Gastroesophageal sphincter (tissue), 4 donors: ENCODE measurements at places on chromosomes 4 and X.
A peak's percentile ranks its signal among the peaks of the same experiment; 100 is the strongest.

GRCh38 chr4:56959100-56959499, 18.3 kb downstream of the NOA1 start:
- ATAC-seq = no peak

- ATAC-seq = no peak
Measured at GRCh38 chrX:94288325-94288724, 614.3 kb downstream of the FAM133A start.

GRCh38 chr4:147814376-147814775, 82.5 kb downstream of the ARHGAP10 start:
- ATAC-seq = no peak

DNA sequence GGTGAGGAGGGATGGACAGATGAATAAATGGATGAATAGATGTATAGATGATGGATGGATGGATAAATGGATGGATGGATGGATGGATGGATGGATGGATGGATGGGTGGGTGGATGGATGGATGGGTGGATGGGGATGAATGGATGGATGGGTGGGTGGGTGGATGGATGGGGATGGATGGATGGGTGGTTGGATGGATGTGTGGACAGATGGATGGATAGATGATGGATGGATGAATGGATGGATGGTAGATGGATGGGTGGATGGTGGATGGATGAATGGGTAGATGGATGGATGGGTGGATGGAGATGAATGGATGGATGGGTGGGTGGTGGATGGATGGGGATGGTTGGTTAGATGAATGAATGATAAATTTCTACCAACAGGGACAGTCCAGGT, 207.0 kb upstream of the PSAPL1 start:
- no peak for ATAC-seq

- no peak for ATAC-seq
Measured at GRCh38 chr4:59217910-59218631, 1982.1 kb upstream of the ADGRL3 start.

- no peak for ATAC-seq
Measured at GRCh38 chrX:136586386-136586785, 54.4 kb downstream of the VGLL1 start.

GRCh38 chrX:86724277-86724676, 576.0 kb downstream of the DACH2 start:
- no peak for ATAC-seq

DNA sequence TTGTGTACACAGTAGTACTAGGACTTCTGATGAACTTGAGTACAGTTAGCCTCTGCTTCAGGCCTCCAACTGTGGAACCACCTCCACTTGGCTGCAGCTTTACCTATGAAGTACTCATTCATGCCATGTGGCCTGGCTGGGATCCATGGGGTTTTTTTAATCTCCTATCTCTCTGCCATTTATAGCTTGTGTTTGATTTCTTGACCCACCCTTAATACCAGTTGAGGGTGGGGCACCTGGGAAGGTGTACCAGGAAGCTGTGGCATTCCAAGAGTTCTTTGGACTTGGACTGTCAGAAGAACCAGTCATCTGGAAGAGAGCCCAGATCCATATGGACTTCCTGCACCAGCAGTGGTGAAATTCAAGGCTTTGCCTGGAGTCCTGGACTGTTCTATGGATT, 230.1 kb downstream of the SHROOM3 start:
- no peak for ATAC-seq

GRCh38 chr4:41349021-41349420, 92.3 kb downstream of the UCHL1 start:
- ATAC-seq = no peak

DNA sequence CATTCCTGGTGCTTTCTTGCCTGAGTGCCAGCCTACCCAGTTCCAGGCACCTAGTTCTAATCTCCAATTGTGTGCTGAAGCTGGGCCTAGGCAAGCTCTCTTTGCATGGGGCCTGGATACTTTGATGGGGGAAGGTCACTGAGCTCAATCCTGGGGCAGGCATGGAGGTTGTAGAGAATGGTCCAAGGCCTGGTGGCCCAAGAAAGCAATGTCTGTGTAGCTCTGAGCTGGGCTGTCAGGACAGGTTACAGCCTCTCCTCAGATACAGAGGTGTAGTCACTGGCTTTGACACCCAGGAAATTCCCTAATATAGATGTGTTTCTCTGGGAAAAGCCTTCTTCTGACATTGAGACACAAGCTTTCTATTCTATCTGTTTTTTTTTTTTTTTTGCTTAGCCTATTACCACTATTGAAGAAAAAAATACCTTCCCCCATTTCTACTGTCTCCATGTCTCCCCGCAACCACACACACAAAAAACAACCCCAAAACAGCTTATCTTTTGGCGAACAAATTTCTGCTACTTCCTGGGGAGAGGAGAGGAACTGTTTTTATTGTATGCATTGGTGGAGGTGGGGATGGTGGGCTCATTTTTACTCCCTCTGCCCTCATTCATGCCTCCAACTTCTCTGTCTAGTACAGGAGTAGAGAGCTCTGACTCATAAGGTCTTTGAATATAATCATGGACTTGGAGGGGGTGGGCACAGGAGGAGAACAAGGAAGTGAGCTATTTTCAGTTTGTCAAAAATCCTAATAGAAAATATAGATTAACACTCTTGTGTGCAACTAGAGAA, 66.7 kb upstream of the DHX15 start:
- ATAC-seq = no peak

- no peak for ATAC-seq
Measured at GRCh38 chr4:88264336-88264735, 20.0 kb downstream of the PPM1K start.

- ATAC-seq = no peak
Measured at GRCh38 chrX:2463973-2464676, 36.7 kb downstream of the DHRSX start.

GRCh38 chrX:101803451-101803850, 128.4 kb downstream of the ZMAT1 start:
- ATAC-seq = no peak

- ATAC-seq = no peak
Measured at GRCh38 chrX:37424000-37424429, 74.9 kb downstream of the PRRG1 start.

DNA sequence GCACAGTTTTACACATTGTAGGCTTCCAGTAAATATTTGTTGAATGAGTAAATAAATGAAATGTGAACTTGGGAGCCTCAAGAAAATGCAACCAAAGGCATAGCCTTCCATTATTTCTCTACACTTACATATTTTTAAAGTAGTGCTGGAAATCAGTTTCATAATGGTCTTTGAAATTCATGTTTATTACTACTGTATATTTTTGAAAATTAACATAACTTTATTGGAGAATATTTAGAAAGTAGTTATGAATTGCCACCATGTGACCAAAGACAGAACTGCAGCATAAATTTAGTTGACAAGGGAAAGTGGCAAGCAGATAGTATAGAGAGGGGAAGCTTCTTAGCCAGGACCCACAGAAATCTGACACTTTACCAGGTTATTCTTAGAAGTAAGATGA, 6.4 kb downstream of the TCEAL8 start:
- ATAC-seq = no peak

DNA sequence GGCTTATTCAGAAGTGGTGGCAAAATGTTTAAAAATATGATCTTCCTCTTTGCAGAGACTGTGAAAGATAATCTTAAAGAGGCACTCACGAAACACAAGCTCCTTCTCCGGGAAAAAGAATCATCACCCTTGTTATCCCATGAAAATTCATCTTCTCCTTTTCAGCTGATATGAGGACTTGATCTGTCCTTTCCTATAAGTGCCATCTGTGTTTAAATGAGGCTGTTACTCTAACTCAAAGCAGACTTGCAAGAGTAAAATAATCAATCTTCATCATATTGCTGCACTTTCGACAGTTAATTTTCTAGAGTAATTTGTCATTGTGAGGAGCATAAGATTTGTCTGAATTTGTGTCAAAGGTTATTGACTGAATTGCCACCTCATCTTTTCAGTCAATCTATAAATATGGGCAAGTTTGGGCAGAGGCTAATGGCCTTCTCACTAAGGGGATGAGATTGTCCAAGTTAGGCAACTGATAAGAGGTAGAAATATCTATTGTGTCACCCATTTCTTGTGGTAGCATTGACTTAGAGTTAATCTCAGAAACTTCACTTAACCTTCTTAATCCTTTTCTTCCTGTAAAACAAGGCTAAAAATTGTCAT, 452.9 kb downstream of the GRXCR1 start:
- ATAC-seq = no peak

DNA sequence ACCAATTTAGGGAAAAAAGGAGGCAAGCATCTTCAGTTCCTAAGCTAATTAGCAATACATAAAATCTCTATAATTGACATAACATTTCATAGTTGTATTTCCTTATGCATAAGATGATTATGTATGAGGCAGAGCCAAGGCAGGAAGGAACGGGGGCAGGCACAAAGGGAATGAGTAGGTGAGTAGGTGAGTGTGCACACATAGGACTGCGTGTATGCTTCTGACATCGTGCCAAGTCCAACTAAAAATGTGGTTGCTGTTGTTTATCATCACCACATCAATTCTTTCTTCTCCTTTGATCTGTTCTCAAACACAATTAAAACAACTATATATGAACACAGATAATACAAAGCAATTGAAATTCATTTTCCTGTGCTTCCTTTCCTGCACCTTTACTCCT, 131.2 kb downstream of the UNC5C start:
- ATAC-seq = no peak

- ATAC-seq = no peak
Measured at GRCh38 chr4:107050525-107051135, 14.5 kb upstream of the DKK2 start.

- ATAC-seq = no peak
Measured at GRCh38 chrX:136336623-136337022, 35.9 kb downstream of the ADGRG4 start.

DNA sequence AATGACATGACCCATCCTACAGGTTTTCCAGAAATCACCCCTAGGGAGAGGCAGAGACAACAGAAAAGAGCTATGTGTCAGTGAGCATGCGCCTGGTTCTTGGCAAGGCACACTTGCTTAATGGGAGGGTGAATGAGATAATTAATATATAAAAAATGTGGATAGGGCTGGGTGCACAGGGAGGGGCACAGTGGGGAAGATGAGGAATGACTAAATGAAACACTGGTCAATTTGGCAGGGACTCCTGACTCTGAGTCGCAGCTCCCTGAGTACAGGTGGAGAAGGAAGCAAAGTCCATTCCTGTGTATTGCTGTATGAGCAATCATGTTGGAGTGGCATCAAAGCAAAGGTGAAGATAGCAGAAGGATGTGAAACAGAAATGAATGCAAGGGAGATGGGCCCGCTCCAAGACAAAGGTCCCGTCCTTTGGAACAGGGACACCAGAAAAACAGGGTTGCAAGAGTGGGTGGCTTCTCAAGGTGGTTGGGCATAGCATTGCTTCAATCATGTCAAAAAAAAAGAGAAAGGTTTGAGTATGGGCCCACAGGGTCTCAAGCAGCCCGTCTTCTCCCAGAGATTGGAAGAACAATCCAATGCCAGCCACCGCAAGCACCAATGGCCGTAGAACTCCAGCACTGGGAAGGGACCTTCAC, 278.4 kb upstream of the AGTR2 start:
- ATAC-seq = no peak

DNA sequence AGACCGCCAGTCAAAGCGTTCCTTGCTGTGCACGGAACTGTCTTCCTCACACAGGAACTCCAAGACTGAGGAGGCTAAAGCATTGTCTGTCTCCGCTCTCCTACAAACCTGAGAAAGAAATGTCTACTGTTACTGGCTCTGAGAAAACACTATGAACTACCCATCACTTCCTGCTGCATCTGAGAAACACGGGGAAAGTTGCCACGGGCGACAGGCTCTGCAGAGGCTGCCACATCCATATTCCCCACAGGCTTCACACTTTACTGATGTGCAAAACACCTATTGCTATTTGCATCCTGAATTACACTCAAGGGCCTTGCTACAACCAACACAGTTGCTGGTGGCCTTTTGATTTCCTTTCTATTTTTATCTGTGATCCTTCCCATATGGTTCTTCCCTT, 59.0 kb downstream of the AFAP1 start:
- ATAC-seq = no peak

- no peak for ATAC-seq
Measured at GRCh38 chr4:24775750-24776149, 19.6 kb upstream of the SOD3 start.

GRCh38 chr4:169412046-169412445, 141.3 kb upstream of the SH3RF1 start:
- no peak for ATAC-seq

DNA sequence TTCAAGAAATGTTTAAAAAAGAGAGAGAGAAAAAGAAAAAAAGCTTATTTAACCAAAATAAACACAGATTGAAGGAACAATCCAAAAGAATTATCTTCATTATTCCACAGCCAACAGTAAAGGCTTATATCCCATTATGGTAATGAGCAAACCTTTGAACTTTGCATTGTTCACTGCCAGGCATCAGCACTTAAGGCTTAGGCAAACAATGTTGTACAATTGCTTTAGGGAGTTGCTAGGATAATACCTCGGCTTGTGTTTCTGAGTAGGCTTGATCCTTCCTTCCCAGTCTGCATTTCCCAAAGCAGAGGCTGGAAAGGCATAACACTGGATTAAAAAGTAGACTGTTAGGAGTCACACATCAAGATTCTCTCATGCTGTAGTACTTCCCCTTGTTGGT, 352.7 kb upstream of the IGFBP7 start:
- ATAC-seq = no peak

- ATAC-seq = no peak
Measured at GRCh38 chr4:86223472-86223871, 136.4 kb downstream of the MAPK10 start.

DNA sequence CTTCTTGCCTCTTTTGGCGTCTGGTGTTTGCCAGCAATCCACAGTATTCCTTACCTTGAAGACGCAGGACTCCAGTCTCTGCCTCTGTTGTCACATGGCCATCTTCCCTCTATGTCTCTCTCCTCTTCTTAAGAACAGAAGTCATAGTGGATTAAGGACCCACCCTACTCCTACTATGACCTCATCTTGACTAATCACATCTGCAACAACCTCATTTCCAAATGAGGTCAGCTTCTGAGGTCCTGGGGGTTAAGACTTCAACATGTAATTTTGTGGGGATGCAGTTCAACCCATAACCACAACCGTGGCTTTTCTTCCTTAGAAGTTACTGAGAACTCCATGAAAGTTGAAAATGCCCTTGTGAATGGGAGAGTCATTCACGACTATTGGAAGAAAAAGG, 23.3 kb downstream of the TLR8 start:
- ATAC-seq = no peak

- peak; percentile 4 for ATAC-seq
Measured at GRCh38 chrX:48958635-48959094, 1.3 kb upstream of the OTUD5 start.

- no peak for ATAC-seq
Measured at GRCh38 chrX:926991-927390, 285.5 kb downstream of the CRLF2 start.

DNA sequence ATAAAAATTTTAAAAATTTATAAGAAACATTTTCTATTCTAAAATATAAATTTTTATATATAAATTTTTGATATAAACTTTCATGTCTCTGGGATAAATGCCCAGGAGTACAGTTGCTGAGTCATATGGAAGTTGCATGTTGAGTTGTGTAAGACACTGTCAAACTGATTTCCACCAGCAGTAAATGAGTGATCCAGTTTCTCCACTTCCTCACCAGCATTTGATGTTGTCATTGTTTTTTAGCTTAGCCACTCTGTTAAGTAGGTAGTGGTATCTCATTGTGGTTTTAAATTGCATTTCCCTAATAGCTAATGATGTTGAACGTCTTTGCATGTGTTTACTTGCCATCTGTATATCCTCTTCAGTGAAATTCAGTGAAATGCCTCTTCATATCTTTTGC, 66.5 kb downstream of the MAMLD1 start:
- ATAC-seq = no peak
